ENCODE measurements at places on chromosomes 12 and 14.

- no peak for DNase-seq
Measured at GRCh38 chr12:27333403-27334009, 870 bp downstream of the BMAL2 start.

- no peak for DNase-seq
Measured at GRCh38 chr12:22083167-22083566, 37.1 kb downstream of the CMAS start.

GRCh38 chr14:71244341-71244740 is 337.1 kb downstream of the PCNX1 start:
- no peak for DNase-seq

DNA sequence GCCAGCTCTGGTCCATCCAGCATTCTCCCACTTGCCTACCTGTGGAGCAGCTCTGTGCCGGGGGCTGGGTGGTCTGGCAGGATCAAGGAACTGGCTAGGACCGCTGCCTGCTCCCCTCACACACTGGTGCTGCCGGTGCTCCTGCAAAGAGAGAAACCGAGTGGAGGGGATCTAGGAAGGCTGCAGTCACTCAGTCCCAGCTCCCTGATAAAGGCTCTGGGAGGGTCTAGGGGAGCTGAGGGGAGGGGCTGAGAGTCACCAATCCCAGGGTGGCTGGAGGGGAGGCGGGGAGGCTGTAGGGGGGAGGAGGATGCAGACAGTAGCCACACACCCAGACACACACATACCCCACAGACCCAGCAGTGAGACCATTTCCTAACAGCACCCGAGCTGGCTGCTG is at the start of gene TAC3:
TSS of gene TAC3 (minus strand) at position 182 of the 400 bp plus-strand sequence. CDS start 732 bp downstream, outside the sequence.
- no peak for DNase-seq

DNA sequence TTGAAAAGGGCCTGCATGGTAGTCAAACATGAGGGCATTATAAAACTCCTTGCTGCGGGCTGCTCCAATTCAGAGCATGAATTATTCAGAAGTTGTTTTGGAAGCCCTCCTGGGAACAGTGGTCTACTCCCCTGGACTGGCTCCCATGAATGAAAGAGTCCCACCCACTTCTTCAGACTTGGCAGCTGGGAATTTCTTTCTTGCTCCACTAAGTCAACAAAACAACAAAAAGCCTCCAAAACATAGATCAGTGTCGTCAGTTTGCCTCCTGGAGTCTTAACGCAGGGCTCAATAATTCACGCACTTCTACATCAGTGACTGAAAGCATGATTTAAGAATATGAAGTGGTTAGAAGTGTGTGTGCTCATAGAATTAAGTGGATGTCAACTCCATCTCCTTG is 37.9 kb downstream of the AKAP6 start:
- no peak for DNase-seq

- DNase-seq = no peak
Measured at GRCh38 chr14:85535991-85536832, 6.3 kb downstream of the FLRT2 start.

GRCh38 chr14:56855891-56856461 is 45.7 kb upstream of the OTX2 start:
- no peak for DNase-seq

Data from effector memory CD4-positive, alpha-beta T cell (primary cell).